ENCODE measurements at places on chromosomes 7 and 10.

DNA sequence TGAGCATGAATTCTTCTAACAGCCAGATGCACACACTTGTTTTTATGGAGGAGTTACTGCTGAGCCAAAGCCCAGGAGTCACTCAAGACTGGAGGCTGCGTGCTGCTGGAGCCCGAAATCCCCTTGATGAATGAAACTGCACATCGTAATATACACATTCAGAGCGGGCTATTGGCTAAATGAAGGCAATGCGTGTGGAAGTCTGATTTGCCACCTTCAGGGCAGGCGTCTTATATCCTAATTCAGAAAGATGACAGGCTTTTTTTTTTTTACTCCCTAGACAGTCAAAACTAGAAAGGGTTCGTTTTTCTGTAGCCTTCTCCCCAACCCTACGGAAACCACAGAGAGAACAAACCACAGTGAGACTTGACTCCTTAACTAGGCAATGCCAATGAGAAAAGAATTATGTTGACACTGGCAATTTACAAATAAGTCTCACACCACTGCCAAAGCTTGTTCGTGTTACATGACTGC, 227.2 kb upstream of the KLF14 start:
- no peak for DNase-seq

DNA sequence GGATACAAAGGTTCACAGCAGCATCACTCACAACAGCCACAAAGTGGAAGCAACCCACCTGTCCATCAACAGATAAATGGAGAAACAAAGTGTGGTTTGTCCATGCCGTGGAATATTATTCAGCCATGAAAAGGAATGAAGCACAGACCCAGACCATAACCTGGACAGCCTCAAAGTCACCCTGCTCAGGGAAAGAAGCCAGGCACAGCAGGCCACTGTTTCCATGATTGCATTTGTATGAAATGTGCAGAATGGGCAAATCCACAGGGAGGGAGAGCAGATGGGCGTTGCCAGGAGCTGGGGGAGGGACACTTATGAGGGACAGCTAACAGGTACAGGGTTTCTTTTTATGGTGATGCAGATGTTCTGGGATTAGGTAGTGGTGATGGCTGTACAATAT, 30.3 kb downstream of the FOXL3 start:
- no peak for DNase-seq

- no peak for DNase-seq
These were observed 16.8 kb downstream of the CPEB3 start for GRCh38 chr10:92274071-92274470.

- DNase-seq: no peak
These were observed 67.5 kb upstream of the ARHGAP21 start for GRCh38 chr10:24791084-24791726.

DNA sequence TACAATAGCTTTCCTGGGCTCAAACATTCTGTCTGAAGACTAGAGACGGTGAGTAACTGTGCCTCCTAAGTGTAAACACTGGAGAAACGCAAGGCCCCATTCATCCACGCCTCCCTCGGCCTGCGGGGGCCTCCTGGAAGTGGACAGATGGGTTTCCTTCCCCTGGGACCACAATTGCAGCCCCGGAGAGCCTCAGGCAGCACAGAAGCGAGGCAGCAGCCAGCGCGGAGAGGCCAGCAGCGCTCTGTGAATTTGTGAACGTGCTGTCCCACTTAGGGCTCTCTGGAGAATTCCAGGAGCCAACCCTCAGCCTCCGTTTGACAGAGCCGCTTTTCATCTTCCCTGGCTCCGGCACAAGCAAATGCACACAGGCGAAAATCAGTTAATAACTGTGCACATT, 23.2 kb upstream of the CALN1 start:
- DNase-seq: no peak

- no peak for DNase-seq
These were observed 666 bp downstream of the HNRNPF start for GRCh38 chr10:43408331-43408709.

- no peak for DNase-seq
These were observed 105.2 kb downstream of the OSBPL3 start for GRCh38 chr7:24874791-24875190.

DNA sequence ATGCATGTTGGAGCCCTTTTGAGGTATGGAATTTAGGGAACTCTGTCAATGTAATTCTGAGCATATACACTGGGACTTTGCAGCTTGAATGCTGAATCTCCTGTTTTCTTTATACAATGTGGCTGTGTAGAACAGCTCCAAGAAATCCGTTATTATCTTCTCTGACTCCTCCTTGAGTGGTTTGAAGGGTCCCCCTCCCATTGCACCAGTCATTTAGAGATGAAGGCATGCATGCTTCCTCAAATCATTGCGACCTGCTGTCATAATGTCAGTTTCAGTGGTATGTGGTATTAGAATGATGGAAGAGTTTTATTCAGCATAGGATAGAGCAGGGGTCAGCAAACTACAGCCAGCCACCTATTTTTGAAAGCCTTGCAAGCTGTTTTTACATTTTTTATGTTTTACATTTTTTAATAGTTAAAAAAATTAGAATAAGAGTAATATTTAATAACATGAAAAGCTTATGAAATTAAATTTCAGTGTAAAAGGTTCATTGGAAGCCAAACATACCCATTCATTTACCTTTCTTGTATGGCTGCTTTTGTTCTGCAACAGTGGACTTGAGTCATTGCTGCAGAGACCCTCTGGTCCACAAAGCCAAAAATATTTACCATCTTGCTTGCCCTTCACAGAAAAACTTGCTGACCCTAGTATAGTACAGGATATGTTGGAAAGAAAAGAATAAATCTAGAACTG, 8.1 kb downstream of the STK17A start:
- DNase-seq: no peak

DNA sequence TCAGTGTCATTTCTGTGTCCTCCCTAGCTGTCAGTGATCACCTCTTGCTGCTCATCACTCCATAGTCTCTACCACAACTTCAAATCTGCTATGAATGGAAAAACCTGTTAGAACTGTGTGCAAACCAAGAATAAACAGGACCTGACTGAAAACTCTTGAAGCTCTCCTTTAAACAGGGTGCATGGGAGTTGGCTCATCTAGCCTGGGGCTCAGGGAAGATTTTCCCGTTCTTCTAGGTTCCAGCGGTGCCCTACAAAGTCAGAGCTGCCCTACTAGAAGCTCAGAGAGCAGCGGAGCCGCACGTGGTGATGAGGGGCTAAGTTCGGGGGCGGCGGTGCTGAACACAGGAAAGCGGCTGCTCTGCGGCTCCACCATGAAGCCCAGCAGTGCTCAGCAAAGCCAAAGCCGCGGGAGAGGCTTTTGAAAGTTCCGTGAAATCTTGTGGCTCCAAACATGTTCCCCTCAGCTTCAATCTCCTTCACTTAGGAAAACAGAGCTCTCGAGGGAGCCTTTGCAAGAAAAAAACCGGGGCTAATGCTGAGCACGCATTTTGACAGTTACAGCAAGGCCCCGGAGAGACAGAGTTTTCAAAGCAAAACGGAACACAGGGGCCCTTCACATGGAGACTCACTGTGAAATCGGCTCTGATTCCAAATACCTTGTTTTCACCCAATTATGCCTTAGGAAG, 30.5 kb downstream of the RGS10 start:
- DNase-seq: no peak

- no peak for DNase-seq
These were observed 54.0 kb upstream of the MXI1 start for GRCh38 chr10:110153396-110153795.

DNA sequence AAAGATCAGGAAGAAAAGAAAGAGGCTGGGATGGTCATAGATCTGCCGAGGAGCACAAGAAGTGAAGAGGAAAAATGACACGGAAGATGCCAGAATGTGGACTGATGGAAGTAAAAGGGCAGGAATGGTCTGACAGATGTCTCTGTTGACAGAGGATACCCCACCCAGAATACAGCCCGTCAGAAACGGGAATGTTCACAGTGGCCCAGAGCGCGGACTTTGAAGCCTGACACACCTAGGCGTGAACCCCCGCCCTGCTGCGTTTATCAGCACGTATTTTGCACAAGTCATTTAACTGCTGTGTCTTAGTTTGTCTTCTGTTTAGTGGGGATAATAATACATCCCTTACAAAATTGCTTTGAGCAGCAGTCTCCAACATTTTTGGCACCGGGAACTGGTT, 27.1 kb downstream of the AKR1B1 start:
- DNase-seq: no peak

- peak; percentile 35 for DNase-seq
These were observed 20.6 kb downstream of the RBM20 start for GRCh38 chr10:110664483-110665420.

- no peak for DNase-seq
These were observed 240.9 kb upstream of the KAT6B start for GRCh38 chr10:74585231-74586087.

DNA sequence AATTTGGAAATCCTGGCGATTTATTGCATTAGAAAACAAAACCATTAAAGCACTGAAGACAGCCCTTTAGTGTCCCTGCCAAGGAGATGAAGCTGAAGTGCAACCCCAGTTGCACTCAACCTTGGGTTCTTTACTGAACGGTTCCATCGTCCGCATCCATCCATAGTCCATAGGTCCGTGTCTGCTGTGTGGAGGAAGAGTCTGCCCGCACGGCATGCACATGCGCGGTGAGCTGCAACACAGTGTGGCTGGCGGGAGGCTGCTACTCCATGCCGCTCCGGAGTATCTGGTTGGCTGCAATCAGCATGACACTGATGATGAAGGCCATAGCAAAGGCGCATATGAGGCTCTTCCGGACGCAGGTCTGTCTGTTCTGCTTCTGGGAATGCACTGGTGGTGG, 624.6 kb downstream of the CALN1 start:
- DNase-seq: no peak

GRCh38 chr7:141674702-141675101, 27.3 kb downstream of the DENND11 start:
- DNase-seq: no peak

- no peak for DNase-seq
These were observed 209.4 kb downstream of the ZMYND11 start for GRCh38 chr10:344582-345200.

DNA sequence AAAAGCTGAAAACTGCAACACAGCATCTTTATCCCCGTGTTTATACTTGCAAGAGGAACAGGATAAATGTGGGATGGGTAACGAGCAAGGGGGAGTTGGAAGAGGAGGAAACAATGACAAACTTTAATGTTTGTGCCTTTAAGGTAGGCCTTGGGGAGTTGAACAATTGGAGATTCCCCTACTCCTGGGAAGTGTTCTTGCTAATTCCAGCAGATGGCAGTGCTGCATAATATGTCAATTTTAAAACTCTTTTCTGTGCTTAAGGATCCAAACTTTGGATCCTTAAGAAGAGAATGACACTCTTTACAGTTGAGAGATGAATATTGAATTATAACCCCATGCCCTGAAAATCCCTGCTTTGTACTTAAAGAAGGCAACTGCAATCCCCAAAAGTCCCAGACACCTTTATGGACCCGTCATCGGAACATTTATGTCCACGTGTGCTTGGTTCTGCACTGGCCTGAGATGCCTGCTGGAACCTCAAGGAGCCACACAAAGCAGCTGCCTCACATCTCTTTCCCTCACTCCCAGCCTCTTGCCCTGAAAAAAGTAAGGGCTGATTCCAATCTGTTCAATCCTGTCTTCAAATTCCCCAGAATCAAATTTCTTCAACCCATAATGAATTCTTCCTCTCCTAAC, 12.0 kb downstream of the IFIT5 start:
- peak; percentile 55 for DNase-seq

GRCh38 chr7:33128631-33128989, 754 bp upstream of the BBS9 start:
- DNase-seq: no peak

DNA sequence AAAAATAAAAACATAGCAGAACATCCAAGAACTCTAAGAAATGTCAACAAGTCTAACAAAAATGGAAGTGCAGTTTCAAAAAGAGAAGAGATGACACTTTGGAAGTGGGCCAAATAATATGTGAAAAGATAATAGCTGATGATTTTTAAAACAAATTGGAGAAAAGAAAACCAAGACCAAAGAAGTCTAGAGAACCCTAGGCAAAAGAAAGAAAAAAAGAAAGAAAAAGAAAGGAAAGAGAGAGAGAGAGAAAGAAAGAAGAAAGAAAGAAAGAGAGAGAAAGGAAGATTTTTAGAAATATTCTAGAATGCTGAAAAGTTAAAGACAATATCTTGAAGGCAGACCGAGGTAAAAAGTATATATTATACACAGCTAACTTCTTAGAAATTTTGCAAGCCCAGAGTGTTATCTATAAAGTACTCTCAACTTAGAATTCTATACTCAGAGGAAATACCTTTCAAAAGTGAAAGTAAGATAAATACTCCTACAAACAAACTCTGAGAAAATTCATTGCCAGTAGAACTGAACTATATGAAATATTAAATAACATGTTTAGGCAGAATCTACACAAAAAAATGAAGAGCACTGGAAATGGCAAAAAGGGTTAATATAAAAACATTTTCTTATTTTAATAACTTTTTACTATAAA, 138.7 kb upstream of the SMIM30 start:
- no peak for DNase-seq

GRCh38 chr7:149562602-149563001, 65.0 kb upstream of the ZNF746 start:
- peak; percentile 37 for DNase-seq

- peak; percentile 5 for DNase-seq
These were observed 151.1 kb downstream of the SEM1 start for GRCh38 chr7:96558530-96558929.

DNA sequence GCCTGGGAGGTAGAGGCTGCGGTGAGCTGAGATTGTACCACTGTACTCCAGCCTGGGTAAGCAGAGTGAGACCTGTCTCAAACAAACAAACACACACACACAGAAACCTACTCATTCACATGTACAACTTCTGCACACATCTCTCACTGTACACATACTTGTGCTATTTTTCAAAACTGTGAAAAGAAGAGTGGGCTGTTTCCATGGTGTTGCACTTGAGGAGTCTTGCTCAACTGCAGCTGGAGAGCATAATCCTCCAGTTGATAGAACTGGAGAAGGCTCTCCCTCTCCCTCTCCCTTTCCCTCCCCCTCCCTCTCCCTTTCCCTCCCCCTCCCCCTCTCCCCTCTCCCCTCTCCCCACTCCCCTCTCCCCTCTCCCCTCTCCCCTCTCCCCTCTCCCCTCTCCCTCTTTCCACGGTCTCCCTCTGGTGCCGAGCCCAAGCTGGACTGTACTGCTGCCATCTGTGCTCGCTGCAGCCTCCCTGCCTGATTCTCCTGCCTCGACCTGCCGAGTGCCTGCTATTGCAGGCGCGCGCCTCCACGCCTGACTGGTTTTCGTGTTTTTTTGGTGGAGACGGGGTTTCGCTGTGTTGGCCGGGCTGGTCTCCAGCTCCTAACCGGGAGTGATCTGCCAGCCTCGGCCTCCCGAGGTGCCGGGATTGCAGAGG, 43.7 kb upstream of the DLD start:
- no peak for DNase-seq

- DNase-seq: no peak
These were observed 17.4 kb upstream of the TMEM236 start for GRCh38 chr10:17734432-17735080.

GRCh38 chr10:27568196-27569175, 64.4 kb downstream of the RAB18 start:
- no peak for DNase-seq

DNA sequence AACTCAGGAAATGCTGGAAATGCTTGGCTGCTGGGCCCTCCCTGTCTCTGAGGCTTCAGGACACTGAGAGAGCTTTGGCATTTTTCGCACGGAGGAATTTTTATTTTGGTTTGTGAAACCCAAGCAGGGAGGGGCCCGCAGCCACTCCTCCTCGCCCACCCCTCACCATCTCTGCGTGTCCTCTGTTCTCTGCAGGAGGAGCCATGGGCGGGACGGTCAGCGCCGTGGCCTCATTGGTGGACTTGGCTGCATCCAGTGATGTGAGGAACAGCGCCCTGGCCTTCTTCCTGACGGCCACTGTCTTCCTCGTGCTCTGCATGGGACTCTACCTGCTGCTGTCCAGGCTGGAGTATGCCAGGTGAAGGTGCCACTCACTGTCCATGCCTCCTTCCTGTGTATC, 36.8 kb downstream of the SLC29A3 start:
- no peak for DNase-seq

- DNase-seq: no peak
These were observed 26.0 kb downstream of the CYP26A1 start for GRCh38 chr10:93099670-93100069.
